ENCODE measurements at places on chromosomes 7 and 10. TPM values are rescaled to one million over a fixed set of nuclear protein-coding genes. Genes with fewer than 3 reads are reported as not detected.

The LEP gene
- total RNA-seq = 0.36 TPM

The ST8SIA6 gene
- 0.88 TPM for total RNA-seq

The INHBA gene
- 97.8 TPM for total RNA-seq

The C7orf33 gene
- total RNA-seq = not detected

The FAM241B gene
- not detected for total RNA-seq

The DRGX gene
- total RNA-seq = under 0.01 TPM

The HILPDA gene
- total RNA-seq = 10.9 TPM

The LIPN gene
- not detected for total RNA-seq

The POMZP3 gene
- 8.0 TPM for total RNA-seq

The SLC26A3 gene
- total RNA-seq = not detected

The UBE3C gene
- total RNA-seq = 95.9 TPM

The USP54 gene
- total RNA-seq = 25.0 TPM

The PPP1R3C gene
- total RNA-seq = 73.4 TPM

The TRIP6 gene
- 115 TPM for total RNA-seq

The RTKN2 gene
- 8.0 TPM for total RNA-seq

The PRSS37 gene
- total RNA-seq = not detected

The OPALIN gene
- not detected for total RNA-seq

The LRMDA gene
- total RNA-seq = 17.1 TPM

The AQP1 gene
- total RNA-seq = 0.59 TPM

The FUOM gene
- total RNA-seq = 5.1 TPM

The SCRN1 gene
- total RNA-seq = 50.1 TPM

The GNG11 gene
- total RNA-seq = 8.8 TPM

The LBX1 gene
- not detected for total RNA-seq

The HOXA13 gene
- 8.0 TPM for total RNA-seq

The FKBP6 gene
- total RNA-seq = not detected

The ARHGAP19 gene
- 8.7 TPM for total RNA-seq

The CALML3 gene
- total RNA-seq = not detected

The KCND2 gene
- total RNA-seq = 9.4 TPM

The MUC3A gene
- not detected for total RNA-seq

The CCDC201 gene
- total RNA-seq = not detected

The INA gene
- 0.29 TPM for total RNA-seq

The RELN gene
- 0.36 TPM for total RNA-seq

The GPER1 gene
- 10.3 TPM for total RNA-seq

The SLC18A2 gene
- under 0.01 TPM for total RNA-seq

The MRC1 gene
- 0.36 TPM for total RNA-seq

The CYP2W1 gene
- not detected for total RNA-seq

The STAG3 gene
- total RNA-seq = 0.59 TPM
